ENCODE measurements at places on chromosomes 3 and 15. TPM values are rescaled to one million over a fixed set of nuclear protein-coding genes. Genes with fewer than 3 reads are reported as not detected.

ISG20 gene
- 5.9 TPM for polyA plus RNA-seq

DNAJA4 gene
- polyA plus RNA-seq = not detected

SLCO2A1 gene
- not detected for polyA plus RNA-seq

GREM1 gene
- polyA plus RNA-seq = 0.40 TPM

HHATL gene
- polyA plus RNA-seq = not detected

ITIH1 gene
- not detected for polyA plus RNA-seq

ZBED2 gene
- polyA plus RNA-seq = not detected

TPRG1 gene
- polyA plus RNA-seq = 1.6 TPM

SKOR1 gene
- 0.81 TPM for polyA plus RNA-seq

GABRR3 gene
- not detected for polyA plus RNA-seq

SLC25A26 gene
- 21.0 TPM for polyA plus RNA-seq

GPR171 gene
- polyA plus RNA-seq = not detected

GLT8D1 gene
- polyA plus RNA-seq = 182 TPM

GOLGA8T gene
- not detected for polyA plus RNA-seq

ROPN1B gene
- polyA plus RNA-seq = 0.11 TPM

TOP2B gene
- polyA plus RNA-seq = 373 TPM

PLSCR5 gene
- 0.37 TPM for polyA plus RNA-seq

DMXL2 gene
- polyA plus RNA-seq = 176 TPM

CCDC50 gene
- polyA plus RNA-seq = 58.2 TPM

PAK2 gene
- polyA plus RNA-seq = 40.3 TPM

WDR93 gene
- polyA plus RNA-seq = not detected

FETUB gene
- polyA plus RNA-seq = not detected

KLHL6 gene
- polyA plus RNA-seq = not detected

GOLGA8M gene
- polyA plus RNA-seq = not detected

COL8A1 gene
- 0.04 TPM for polyA plus RNA-seq

CD200 gene
- polyA plus RNA-seq = 178 TPM

VILL gene
- 0.14 TPM for polyA plus RNA-seq

OSBPL10 gene
- 2.0 TPM for polyA plus RNA-seq

NME9 gene
- 17.4 TPM for polyA plus RNA-seq

TTC21A gene
- polyA plus RNA-seq = 9.4 TPM

ZNF80 gene
- polyA plus RNA-seq = 0.17 TPM

SPRED1 gene
- 9.4 TPM for polyA plus RNA-seq

NPAP1 gene
- polyA plus RNA-seq = 0.40 TPM
